Stimulated activated CD4-positive, alpha-beta T cell treated with anti-CD3 and anti-CD28 coated beads, Interleukin-4, amount 100 ng/mL, for 4 hours (primary cell): ENCODE measurements at places on chromosomes 11 and 22.

DNA sequence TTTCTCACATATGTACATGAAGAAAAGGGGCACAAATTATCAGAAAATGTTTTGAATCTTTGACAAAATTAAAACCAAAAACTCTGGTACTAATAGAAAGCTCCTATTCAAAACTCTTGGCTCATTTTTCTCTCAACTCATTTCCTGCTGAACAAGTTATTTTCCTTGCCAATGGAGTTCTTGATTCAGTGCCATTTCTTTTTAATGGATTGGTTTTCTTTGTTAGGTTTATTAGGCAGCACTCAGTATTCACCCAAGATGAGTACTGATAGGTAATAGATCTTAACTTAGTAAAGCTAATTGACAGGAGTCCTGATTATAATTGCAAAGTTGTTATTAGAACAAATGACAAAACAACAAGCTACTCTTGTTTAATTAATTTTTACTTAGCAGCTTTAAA, 279.4 kb upstream of the PDGFD start:
- DNase-seq = no peak

DNA sequence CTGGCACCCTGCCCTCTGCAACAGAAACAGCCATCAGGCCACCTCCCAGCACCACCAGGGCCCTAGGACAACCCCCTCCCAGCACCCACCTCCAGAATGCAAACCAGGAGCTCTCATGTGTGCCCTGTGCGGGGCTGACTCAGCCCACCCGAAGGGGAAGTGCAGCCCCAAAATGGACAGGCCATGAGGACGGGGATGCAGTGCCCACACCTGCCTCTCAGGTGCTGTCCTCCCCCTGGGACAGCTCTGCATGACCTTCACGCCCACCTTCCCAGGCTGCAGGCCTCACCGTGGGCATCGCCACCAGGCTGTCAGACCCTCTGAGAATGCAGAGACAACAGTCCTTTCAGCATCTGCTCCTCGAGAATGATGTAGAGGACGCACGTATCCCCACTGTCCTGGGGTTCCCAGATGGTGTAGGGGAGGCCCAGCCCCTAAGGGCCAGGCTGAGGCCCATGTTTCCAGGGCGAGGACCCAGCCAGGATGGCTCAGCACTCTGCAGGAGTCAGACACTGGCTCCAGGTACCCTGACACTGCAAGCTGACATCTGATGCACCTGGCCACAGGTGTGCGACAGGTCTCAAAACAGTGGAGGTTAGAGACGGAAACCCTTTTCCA, 13.5 kb downstream of the MOB2 start:
- DNase-seq = no peak

- no peak for DNase-seq
Measured at GRCh38 chr11:68014157-68014946, 4.2 kb downstream of the ALDH3B1 start.

GRCh38 chr22:36052505-36052941, 23.9 kb upstream of the RBFOX2 start:
- no peak for DNase-seq

- DNase-seq = no peak
Measured at GRCh38 chr11:103024086-103024485, 67.9 kb downstream of the DCUN1D5 start.

DNA sequence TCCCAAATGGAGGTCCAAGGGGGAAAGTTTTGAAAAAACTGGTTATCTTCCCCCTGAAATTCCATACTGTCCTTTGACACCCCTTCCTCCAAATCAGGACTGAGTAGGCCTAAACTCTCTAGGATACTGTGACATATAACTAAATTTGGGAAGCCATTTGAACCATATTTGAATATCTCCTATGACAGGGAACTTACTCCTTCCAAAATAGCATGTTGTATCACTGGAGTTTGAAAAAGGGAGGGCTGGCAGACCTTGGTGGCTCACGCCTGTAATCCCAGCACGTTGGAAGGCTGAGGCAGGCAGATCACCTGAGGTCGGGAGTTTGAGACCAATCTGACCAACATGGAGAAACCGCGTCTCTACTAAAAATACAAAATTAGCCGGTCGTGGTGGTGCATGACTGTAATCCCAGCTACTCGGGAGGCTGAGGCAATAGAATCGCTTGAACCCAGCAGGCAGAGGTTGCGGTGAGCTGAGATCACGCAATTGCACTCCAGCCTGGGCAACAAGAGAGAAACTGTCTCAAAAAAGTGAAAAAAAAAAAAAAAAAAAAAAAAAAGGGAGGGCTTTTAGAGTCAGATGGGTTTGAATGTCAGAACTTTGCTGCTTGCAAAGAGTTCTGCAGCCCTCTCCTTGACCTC, 42.4 kb downstream of the PIK3C2A start:
- DNase-seq = no peak

DNA sequence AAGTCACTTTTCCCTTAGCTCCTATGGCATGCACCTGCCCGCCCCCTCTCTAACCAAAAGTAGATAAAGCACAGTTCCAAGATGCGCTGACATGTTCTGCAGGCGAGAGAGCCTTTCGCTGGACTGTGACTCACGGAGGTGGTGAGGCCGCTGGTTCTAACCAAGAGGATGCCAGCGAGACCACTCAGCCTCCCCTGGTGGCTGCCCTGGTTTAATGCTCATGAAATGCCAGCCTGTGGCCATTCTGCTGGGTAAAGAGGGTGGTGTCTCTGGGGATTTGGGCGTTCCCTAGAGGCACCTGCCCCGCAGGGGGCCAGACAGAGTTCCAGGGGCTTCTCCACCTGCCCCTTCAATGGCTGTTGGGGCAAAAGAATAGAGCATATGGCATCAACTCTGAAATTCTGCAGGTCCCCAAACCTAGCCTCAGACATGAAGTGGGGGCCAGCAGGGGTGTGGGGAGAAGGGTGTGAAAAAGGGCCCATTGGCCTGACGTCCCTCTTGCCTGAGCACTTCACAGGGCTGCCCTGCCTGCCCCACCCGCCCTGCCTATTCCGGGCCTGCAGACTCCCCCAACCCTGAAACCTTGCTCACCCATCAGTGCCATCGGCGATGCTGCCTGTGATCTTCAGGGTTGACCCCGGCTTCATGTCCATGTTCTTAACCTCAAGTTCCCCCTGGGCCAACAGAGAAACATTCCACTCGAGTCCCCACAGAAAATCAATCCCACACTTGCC, 8.5 kb downstream of the LGALS2 start:
- no peak for DNase-seq

GRCh38 chr22:25497716-25498115, 66.8 kb upstream of the GRK3 start:
- no peak for DNase-seq

DNA sequence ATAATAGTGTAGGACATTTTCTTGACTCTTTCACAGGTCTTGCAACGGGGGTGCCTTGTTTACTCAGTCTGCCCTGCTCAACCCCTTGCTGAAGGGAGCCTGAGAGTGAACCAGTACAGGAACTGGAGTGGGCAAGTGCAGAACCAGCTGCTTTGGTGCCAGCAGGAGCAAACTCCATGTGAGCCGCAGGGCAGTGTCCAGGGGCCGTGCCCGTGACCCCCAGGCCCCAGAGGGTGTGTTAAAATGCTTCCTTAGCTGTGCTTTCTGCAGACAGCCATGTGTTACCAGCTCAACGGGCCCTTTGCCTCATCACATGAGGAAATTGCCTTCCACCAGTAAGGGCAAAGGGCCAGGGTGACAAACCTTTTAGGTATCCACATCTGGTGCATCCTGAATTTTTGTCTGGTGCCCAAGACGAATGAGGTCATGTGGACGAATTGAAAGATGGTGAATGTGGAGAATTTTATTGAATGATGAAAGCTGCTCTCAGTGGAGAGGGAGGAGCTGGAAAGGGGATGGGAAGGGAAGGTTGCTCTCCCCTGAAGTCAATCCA, 53.6 kb upstream of the OR5D13 start:
- no peak for DNase-seq

GRCh38 chr11:13160806-13161205, 116.8 kb upstream of the BMAL1 start:
- DNase-seq = no peak
